ENCODE measurements at places on chromosomes 11 and 22. TPM values are rescaled to one million over a fixed set of nuclear protein-coding genes. Genes with fewer than 3 reads are reported as not detected.

The GNAZ gene
- 5.7 TPM for total RNA-seq

The LRRC10B gene
- total RNA-seq: 2.9 TPM

The NTM gene
- 10.3 TPM for total RNA-seq

DNA sequence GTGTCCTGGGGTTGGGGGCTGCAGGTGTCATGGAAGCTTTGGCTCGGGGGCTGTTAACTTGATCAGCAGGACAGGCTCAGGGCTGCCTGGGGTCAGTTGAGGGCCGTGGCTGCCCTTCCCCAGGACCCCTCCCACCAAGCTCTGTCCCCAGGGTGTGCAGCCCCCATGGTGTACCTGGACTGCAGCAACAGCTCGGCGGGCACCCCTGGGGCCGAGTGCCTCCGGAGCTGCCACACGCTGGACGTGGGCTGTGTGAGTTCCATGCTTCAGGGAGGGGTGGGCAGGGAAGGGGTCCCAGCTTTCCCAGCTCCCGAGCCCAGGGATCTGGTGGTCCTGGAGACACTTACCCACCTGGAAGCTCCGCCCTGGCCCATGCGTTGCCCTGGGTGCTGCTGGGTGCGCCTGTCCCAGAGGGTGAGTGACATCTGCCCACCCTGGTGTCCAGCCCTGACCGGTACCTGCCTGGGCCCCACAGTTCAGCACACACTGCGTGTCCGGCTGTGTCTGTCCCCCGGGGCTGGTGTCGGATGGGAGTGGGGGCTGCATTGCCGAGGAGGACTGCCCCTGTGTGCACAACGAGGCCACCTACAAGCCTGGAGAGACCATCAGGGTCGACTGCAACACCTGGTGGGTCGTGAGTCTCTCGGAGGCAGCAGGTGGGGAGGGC lies 11.3 kb downstream of the MUC5B start:
- no peak overlapping the region for H3K4me3 ChIP-seq
- H3K36me3 ChIP-seq: no peaks in the 10 kb centered on the region
- no peak for DNase-seq
- H3K4me1 ChIP-seq: no peaks in the 10 kb centered on the region
- H3K27ac ChIP-seq: no peak overlapping the region

DNA sequence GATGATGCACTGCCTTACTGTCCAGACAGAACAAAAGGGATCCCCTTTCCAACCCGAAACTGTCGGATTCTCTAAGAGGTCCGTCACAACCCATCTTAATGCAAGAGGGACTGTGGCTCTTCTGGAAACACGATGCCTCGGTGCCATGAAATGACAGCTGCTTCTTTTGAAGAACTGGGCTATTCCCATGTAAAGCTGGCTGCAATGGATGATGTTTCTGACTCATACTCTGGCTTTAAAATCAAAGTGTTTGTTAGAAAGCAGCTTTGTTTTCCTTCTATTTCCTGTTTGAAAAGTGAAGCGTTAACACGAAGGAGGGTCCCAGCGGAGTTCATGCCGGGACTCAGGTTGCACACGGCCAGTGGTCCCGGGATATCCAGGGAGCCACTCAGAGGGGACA lies 3.1 kb downstream of the TP53AIP1 start:
- H3K4me3 ChIP-seq: no peak overlapping the region
- DNase-seq: no peak
- H3K27me3 ChIP-seq: no peaks in the 10 kb centered on the region
- no peaks in the 10 kb centered on the region for H3K4me1 ChIP-seq
- no peaks in the 10 kb centered on the region for H3K36me3 ChIP-seq

- no peaks in the 10 kb centered on the region for H3K36me3 ChIP-seq
- no peak overlapping the region for H3K27ac ChIP-seq
- H3K4me1 ChIP-seq: no peaks in the 10 kb centered on the region
- H3K27me3 ChIP-seq: no peaks in the 10 kb centered on the region
- H3K4me3 ChIP-seq: no peak overlapping the region
- DNase-seq: no peak
These were observed 16.9 kb upstream of the PIK3C2A start for GRCh38 chr11:17224727-17225126.

- no peak for DNase-seq
- no peak overlapping the region for H3K27ac ChIP-seq
- no peaks in the 10 kb centered on the region for H3K4me1 ChIP-seq
- no peaks in the 10 kb centered on the region for H3K36me3 ChIP-seq
These were observed 32.7 kb upstream of the HTR3A start for GRCh38 chr11:113942256-113942655.

DNA sequence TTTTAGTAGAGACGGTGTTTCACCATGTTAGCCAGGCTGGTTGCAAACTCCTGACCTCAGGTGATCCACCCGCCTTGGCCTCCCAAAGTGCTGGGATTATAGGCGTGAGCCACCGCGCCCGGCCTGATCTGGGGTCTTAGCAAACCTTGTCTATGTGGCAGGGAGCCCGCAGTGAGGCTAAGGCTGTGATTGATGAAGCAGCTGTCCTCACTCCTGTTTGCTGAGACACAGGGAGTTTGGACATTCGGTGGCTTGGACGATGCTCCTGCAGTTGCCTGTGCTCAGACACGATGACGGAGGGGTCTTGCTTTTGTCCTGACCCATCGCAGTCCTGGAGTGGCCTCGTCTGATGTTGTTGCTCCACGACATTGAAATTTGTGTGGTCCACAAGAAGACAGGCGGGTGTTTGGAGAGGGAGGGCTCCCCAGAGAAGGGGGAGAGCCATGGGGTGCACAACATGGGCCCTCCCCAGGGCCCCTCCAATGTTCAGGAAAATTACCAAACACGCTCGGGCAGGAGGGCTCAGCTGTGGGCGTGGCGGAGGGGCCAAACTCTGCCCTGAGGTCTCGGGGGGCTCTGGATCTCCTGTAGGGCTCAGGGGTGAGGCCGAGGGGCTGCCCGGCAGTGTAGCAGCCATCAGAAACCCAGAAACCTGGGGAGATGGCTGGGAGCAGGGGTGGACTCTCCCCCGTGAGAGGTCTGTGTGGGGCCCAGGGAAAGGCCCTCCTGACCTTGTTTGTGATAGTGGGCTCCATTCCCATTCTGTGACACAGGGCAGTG lies 41.8 kb upstream of the PRR5 start:
- no peaks in the 10 kb centered on the region for H3K36me3 ChIP-seq
- H3K27ac ChIP-seq: no peak overlapping the region
- no peaks in the 10 kb centered on the region for H3K27me3 ChIP-seq

GRCh38 chr11:80009081-80009480 lies 568.3 kb upstream of the TENM4 start:
- no peak overlapping the region for H3K27ac ChIP-seq
- H3K36me3 ChIP-seq: no peaks in the 10 kb centered on the region
- H3K4me1 ChIP-seq: no peaks in the 10 kb centered on the region

- no peak for DNase-seq
- no peaks in the 10 kb centered on the region for H3K27me3 ChIP-seq
- H3K4me3 ChIP-seq: no peak overlapping the region
- no peaks in the 10 kb centered on the region for H3K36me3 ChIP-seq
- H3K27ac ChIP-seq: no peak overlapping the region
- no peaks in the 10 kb centered on the region for H3K4me1 ChIP-seq
These were observed 67.0 kb downstream of the FANCF start for GRCh38 chr11:22558664-22559063.

- no peaks in the 10 kb centered on the region for H3K36me3 ChIP-seq
- no peaks in the 10 kb centered on the region for H3K4me1 ChIP-seq
- peak; percentile 15 for DNase-seq
- H3K4me3 ChIP-seq: no peak overlapping the region
- no peaks in the 10 kb centered on the region for H3K27me3 ChIP-seq
These were observed 31.2 kb downstream of the TPBGL start for GRCh38 chr11:75271730-75272129.
